ENCODE measurements at places on chromosomes 5 and 9. TPM values are rescaled to one million over a fixed set of nuclear protein-coding genes. Genes with fewer than 3 reads are reported as not detected.

DNA sequence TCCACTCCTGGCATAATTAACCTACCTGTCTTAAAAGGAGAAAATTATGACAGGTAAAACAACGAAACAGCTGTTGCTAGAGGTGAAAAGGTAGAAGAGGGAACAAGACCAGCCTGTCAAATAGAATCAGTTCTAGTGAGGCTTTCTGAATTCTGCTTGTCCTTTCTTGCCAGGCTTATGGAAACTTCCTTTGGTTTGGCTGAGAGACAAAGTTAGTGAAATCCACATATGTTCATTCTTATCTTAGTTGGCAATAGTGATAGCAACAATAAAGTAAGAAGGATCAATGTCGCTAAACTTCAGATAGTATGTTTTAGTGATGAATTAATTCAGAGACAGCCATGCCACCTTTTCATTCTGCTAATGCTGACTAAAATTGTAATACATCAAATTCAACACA is 34.4 kb downstream of the HAPLN1 start:
- no peak for DNase-seq

The WDR38 gene
- not detected for total RNA-seq

- DNase-seq, result no peak
Observed at GRCh38 chr5:53820802-53821171, 260.3 kb downstream of the NDUFS4 start.

DNA sequence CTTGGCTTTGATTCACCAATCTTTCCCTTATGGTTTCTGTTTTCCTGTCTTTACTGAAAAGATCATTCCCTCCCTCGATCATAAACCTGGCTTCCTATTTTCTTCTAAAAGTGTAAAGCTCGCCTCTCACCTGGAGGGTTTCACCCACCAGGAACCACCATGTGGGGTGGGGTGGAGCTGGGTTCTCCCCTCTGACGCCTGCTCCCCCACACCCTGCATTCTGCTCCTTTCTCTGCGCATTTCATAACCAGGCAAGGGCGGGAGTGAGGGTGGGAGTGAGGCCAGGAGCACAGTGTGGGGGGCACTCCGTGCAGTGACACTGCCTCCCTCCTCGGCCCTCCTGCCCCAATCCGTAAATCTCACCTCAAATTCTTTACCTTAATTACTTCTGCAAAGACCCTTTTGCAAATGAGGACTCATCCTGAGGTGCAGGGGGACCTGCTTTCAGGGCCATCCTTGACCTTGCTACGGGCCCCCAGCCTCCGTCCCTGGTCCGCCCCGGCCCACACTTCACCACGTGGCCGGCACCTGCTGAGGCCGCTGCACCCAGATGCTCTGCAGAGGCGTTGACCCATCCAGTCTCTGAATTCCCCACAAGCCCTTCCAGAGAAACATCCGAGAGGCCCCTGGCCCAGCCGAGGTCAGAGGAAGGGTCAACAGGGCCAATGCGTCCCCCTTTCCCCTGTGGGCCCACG is 59.3 kb downstream of the KCNT1 start:
- no peak for DNase-seq

The NDUFS4 gene
- total RNA-seq, result 105 TPM

DNA sequence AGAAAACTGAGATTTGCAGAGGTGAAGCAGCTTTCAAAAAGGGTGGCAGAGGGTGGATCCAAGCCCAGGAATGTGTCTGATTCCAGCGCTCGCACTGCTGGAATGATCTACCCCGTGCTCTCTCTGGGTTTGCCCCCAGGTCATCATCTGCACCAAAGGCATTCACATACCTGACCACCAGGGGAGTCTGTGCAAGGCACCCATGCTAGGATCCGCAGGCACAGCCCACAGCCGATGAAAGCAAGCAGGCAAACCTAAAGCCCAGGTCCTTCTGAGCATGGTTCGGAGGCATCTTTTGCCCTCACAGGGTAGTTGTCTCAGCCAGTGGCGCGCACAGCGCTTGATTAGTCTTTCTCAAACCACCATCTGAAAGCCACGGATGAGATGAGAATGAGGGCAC is 56.6 kb downstream of the TEK start:
- no peak for DNase-seq

The EPB41L4A gene
- 49.4 TPM for total RNA-seq

- DNase-seq, result no peak
Observed at GRCh38 chr9:128146591-128147120, 2.6 kb upstream of the LCN2 start.

DNA sequence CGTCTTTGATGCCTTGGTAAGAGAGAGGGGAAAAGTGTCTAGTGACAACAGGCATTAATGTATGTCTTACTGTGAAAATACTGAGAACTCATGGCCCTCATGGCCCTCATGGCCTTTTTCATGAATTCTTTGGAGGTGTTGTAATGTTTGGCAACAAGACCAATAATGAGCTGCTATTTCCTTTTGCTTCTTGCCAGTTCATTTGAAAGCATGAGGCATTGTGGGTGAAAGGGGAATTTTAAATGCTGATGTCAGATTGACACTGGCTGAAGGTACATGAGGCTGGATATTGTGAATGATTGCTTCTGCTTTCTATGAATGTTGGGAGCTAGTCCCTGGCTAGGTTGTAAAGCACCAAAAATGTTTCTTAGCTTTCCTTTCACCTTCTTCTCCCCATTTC is 79.2 kb downstream of the DOCK2 start:
- DNase-seq, result no peak

DNA sequence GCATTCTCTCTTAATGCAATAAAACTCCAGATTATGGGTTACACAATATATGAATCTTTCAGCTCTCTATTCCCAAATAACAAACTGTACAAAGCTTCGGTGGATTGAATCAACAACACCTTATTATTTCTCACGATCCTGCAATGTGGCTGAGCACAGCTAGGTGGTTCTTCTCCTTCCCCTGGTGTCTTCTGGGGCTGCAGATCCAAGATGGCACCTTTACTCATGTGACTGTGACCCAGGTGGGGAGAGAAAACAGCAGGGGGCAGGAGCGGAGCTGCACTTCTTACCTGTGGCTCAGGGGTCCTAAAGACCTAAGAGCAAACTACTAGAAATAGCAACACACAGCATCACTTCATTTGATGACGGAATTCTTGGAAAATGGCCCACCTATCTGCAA is 233.1 kb downstream of the IRX1 start:
- no peak for DNase-seq

The ANKRD31 gene
- 0.69 TPM for total RNA-seq

- no peak for DNase-seq
Observed at GRCh38 chr9:1267141-1267570, 217.0 kb downstream of the DMRT2 start.

GRCh38 chr5:35248843-35249780 is 18.8 kb upstream of the PRLR start:
- DNase-seq, result no peak

- no peak for DNase-seq
Observed at GRCh38 chr5:87570366-87570765, 157.6 kb upstream of the CCNH start.

- DNase-seq, result no peak
Observed at GRCh38 chr5:178778919-178779318, 48.5 kb upstream of the ZNF354A start.

DNA sequence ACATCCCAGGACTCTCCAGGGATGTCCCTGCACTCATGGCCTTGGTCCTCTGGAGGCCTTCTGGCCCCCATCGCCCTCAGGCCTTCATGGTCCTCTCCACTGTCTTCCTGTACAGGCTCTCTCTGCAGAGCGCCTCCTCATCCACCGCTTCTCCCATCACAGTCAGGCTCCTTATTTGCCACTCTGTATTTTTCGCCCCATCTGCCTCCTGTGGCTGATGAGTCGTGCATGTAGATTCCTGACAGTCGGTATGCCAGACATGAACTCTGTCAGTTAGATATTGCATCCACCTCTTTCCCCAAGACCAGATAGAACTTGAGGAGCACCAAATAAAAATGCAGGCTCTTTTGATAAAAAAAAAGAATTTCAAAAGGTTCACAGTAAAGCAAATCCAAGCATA is 362.8 kb downstream of the IRX1 start:
- no peak for DNase-seq

DNA sequence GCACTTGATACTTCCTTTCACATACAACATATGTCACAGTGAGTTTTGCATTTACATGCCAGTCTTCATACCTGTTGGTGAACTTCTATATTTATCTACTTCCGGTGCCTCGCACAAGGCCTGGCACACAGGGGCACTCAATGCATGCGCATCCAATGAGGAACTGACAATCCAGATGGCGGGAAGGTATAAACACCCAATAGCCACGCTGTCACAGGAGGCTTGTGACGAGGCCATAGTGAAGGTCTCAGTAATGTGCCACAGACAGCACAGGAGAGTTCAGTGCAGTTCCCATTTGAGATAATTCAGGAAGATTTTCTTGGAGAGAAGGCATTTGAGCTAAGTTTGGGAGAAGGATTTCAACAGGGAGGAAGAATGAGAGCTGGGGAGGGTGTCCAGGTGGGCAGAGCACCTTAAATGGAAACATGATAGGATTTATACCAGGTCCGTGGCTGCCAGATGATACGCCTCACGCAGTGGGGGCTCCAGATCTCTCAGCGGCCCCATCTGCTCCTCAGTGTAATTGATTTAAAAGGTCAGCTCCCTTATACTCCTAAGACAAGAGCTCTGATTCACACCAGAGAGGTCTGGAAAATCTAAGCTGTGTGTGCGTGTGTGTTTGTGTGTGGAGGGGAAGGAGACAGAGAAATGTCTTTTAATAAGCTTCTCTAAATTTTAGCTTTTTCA is 206.2 kb downstream of the DCP2 start:
- no peak for DNase-seq

GRCh38 chr9:104896131-104896530 is 31.8 kb downstream of the ABCA1 start:
- no peak for DNase-seq

- DNase-seq, result no peak
Observed at GRCh38 chr5:171771856-171772255, 13.8 kb upstream of the SMIM23 start.

DNA sequence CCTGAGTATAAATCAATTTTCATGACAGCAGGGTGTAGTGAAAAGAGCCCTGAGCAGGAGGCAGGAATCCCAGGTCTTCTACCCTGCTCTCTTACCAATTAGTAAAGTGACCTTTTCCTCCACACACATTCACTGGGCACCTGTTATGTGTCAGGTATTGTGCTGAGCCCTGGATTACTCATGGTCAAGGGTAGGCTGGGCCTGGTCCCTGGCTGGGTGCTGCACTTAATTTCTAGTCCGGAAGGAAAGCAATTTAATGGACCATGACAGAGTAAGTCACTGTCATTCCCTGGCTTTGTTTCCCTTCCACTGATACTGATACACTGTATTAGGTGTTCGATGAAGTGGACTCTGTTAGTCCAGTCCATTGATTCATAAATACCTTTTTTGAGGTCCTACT is 29.1 kb upstream of the BRINP1 start:
- no peak for DNase-seq

The GRXCR2 gene
- not detected for total RNA-seq

DNA sequence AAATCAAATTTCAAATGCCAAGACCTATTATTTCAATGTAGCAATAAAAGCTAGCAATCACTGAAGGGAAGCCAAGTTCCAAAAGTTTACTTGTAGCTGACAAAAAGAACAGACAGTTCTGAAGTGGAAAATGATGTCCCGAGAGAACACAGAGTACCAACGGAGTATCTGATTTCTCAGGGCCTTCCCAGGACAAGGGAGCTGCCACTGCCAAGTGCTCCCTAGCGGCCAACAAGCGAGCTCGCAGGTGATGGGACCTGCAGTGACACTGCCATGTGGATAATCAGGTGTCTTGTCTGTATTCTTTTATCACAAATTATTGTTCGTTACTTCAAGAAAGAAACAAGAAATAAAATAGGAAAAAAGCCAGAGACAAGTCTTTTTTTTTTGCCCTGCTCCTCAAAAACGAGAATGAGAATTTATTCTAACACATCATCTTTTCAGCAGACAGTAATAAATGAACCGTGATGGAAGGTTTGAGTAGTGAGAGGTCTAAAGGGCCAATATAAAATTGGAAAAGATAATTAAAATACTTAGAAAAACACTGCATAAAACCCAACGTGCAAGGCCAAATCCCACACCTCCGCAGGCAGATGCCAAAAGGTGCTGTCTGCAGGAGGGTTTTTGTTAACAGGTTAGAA is 159.4 kb downstream of the MYO10 start:
- no peak for DNase-seq

DNA sequence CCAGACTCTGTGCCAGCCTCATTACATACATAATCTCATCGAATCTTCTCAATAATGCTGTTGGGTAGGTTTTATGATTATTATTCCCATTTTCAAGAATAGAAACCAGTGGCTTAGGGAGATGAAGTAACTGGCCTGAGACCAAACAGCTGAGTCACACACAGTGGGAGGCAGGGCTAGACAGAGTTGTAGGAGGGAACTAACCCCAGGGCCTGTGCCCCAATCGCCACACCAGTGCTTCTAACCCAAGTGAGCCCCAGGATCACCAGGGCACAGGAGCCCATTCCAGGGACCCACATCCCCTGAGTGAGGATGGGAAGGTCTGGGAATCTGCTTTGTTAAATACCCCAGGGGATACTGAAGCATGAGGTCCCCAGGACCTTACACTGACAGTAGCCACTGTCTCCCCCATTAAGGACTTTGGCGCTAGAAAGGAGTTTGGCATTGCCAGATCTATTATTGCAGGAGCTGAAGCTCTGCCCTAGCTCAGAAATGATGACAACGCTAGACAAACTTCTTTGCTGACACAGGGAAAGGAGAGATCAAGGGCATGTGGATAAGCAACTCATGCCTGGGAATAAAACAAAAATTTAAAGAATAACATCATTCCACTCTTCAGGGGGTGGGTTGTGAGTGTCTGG is 63.8 kb upstream of the PPARGC1B start:
- DNase-seq, result no peak

DNA sequence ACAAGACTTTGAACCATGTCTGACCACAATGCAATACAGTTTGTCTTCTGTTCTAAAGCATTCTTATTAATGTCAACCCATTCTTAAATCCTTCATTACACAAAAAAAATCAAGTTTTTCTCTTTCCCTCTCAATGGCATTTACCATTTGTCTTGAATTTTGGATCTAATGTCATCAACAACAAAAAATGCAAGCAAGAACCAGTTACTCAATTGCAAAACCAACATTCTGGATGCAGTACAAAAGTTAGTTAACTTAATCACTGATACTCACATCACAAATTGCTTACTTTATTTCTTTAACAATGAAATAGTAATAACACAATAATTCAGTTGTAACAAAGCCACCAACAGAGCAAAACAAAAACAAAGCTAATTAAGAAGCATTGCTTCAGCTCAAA is 6.0 kb downstream of the C9orf40 start:
- DNase-seq, result no peak

DNA sequence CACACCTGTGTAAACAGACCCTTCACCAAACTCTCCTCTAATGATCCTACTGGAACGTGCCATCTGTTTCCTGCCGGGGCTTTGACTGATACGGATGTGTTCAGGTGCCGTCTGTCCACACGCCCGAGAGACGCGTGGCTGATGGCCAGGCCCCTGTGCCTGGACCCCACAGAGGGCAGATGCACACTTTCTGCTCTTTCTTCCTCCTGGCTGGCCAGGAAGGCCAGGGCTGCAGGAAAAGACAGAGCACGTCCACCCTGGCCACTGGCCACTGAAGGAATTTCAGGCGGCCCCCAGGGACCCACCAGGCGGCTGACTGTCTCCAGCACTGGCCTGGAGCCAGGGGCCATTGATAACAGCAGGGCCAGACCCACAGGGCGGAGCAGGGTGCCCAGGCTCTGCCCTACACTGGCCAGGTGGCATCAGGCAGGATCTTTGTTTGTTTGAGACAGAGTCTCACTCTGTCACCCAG is 3.6 kb upstream of the ENG start:
- DNase-seq, result no peak

Measured in urinary bladder (tissue), 4 donors.